ENCODE measurements at places on chromosomes 6 and 20.

- DNase-seq, result no peak
Measured at GRCh38 chr6:135002974-135003703, 51.5 kb downstream of the HBS1L start.

DNA sequence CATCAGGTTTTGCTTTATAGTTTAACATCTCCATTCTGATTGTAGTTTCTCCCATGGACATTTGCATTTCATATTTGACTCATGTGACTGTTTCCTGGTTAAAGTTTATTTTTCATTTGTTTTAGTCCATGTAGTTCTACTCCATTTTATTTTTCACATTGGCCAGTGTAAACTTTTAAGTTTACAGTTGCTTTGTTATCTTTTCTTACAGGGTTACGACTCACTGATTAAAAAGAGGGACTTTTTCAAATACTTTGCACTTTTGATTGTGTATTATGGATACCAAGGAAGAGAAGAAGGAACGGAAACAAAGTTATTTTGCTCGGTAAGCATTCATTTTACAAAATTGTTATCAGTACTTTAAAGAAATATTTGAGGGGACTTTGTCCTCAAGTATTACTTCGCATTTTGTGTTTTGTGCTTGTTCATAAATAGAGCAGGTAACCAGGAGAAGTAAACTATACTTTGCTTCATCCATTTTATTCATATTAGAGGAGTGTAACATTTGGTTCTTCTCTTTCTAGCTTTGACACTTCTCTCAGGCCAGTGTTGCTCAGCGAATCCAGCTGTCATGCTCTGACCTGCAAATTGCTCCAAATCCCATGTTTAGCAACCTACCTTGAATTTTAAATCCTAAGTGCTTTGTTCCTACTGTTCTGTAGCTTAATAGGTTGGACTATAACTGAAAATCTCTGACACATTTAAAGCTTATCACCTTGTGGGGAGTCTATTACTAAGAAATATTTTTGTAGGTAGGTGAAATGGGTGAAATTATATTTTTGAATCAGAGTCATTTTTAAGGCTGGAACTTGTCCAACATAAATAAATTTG is 24.5 kb downstream of the NCOA7 start:
- DNase-seq, result no peak

DNA sequence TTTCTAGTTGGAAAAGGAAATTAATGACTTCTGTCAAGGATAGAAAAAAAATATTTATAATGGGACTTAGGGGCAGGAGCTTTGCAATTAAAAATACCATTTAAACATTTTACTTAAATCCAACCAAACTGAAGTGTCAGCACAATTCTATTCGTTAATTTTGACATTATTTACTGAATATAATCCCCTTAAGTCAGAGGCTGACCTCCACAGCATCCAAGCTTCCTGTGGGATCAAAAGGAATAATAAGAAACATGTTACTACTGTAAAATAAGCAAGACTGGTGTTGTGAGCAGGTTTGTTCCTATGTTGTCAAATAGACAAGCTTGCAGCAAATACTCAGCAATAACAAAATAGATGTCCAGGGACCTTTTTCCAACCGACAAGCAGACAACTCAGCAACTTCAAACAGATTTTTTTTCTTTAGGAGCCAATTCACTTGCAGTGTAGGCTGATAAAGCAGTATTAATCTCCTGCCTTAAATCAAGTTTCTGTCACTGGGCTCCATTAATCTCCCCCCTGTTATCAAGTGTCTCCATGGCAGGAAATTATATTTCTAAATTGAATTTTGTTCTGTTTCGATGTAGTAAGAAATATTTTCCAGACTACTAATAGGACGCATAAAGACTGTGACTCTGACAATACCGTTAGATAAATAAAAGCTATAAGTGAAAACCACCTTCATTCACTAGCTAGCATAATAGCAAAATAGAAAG is 157.4 kb downstream of the HACE1 start:
- no peak for DNase-seq

DNA sequence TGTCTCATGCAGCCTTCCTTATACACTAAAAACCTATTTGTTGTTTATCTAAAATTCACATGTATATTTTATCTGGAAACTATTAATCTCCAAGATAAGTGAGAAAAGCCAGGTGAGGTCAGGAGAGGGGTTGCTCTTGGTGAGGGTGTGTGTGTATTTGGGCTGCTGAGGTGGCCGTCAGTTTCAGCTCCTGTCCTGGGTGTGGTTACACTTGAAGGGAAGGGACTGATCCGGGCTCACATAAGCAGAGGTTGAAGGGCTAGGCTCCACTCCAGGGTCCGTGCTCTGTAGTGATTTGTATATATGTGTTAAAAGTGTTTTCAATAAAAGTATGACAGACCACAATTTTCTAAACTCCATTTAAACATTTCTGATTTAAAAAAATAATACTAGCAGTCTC is 13.5 kb upstream of the SNAI1 start:
- DNase-seq, result no peak

GRCh38 chr6:86535100-86535499 is 402.2 kb upstream of the HTR1E start:
- no peak for DNase-seq

GRCh38 chr20:21796059-21796458 is 90.6 kb downstream of the PAX1 start:
- DNase-seq, result no peak

DNA sequence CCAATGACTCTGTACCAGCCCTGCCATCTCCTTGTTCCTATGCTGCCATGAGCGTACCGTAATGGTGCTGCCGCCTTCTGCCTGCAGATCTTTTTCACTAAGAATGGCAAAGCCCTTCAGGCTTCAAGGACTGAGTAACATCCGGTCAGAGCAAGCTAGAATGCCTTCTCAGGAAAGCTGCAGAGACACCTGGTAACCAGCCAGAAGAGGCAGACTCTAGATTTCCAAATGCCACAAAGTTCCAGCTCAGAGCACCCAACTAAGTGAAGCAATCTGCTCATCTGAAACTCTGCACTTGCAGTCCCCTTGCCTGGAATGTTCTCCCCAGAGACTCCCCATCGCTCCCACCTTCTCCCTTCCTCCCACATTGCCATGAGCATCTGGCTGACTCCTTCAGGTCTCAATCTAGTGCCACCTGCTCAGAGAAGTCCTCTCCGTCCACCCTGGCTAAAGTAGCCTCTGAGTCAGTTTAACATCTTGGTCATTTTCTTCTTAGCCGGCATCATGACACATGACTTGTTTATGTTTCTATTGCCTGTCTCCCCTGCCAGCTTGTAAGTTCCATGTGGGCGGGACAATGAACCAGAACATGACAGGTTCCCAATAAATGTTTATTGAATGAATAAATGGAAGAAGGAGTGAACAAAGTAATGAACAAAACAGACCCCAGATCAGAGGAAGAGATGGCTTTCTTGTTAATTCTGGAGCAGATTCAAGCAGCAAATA is 6.9 kb upstream of the OCSTAMP start:
- no peak for DNase-seq

DNA sequence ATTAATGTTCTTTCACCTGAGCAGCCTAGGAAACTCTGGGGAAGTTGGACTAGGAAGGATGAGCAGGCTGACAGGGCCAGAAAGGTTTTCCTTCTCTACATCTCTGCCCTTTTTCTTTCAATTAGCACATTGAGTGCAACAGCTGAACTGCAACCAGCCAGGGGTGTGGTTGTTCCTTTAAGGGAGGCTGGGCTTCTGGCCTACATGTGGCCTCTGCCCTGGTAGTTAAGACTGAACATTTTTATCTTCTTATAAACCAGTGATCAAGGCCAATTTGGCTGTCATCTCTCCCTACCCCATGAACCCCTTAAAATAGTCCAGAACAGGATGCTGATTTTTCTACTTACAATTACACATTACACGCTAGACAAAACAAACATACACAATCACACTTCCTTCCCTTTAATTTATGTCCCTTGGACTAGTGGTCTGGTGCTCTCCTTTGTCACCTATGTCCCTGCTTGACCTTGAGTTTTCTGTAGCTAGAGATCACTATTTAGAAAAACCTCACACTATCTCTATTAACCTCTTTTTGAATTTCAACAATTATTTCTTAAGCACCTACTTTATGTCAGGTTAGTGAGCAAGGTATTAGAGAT is 60.3 kb downstream of the RNF217 start:
- no peak for DNase-seq

DNA sequence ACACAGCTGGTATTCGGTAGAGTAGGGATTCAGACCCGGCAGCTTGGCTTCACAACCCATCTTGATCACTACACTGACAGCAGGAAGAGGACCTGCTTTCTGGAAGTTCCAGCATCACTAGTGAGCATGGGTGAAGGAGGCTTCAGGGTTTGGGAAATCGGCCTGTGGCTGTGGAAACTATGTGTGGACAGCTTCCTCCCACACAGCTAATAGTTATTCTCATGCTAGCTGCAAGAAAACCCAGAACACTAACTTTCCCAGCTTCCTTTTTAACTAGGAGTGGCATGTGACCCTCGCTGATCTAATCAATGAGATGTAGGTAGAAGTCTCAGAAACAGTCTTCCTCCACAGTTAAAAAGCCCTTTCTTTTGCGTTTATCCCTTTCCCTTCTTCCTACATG is 36.3 kb upstream of the SIRPA start:
- DNase-seq, result no peak

GRCh38 chr20:25129908-25130307 is 48.0 kb upstream of the VSX1 start:
- no peak for DNase-seq

DNA sequence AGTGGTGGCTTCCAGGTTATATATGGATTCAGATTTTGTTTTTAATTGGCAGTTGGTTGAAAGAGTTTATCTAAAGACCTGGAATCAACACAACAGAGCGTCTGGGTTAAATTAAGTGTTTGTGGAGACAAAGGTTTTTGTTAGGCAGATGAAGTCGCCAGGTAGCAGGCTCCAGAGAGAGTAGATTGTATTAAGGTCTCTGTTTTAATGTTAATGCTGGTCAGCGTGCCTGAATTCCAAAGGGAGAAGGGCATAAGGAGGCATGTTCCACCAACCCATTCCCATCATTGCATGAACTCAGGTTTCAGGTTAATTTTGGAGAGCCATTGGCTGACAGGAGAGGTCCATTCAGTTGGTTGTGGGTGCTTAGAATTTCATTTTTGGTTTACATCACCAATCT is 744.1 kb upstream of the GJE1 start:
- DNase-seq, result no peak

GRCh38 chr20:63009045-63009961 is 2.5 kb upstream of the BHLHE23 start:
- DNase-seq, result peak; percentile 86

GRCh38 chr6:52326540-52327364 is 35.2 kb upstream of the PAQR8 start:
- DNase-seq, result no peak

DNA sequence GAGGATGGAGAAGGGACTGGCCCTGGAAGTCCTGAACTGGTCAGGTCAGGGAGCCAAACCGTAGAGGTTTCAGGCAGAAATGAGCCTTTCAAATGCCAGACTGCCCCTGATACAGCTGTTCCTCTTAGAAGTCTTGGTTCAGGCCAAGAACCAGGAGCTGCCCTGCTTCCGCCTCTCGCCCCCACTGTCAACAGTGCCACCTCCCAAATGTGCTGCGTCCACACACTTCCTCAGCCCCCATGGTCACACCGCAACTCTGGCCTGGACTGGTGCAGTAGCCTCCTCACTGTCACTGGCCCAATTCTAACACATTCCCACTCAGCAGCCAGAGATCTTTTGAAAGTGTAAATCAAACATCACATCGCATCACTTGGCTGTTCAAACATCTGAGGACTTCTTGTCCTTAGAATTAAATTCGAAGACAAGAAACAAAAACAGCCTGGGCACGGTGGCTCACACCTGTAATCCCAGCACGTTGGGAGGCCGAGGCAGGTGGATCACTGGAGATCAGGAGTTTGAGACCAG is 69.7 kb downstream of the STK35 start:
- no peak for DNase-seq

- no peak for DNase-seq
Measured at GRCh38 chr6:105568142-105568541, 165.3 kb upstream of the PREP start.

- no peak for DNase-seq
Measured at GRCh38 chr6:14086701-14087100, 30.9 kb upstream of the CD83 start.

DNA sequence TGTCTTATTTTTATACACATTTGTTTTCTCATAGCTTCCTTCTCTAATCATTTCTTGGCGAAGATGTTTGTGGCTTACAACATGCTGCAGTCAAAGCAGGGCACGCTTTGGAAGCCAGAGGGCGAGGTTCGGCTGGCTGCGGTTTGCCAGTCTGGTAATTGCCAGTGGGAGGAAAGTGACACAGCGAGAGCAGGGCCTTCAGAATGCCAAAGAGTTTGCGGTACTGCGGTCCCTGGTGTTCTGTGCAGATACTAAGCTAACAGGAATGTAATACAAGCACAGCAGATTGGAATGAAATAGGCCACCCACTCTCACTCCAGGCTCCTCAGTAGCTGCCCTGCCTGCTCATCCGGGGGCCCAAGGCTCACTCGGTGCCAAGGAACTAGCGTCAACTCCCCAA is 58.7 kb upstream of the TGM3 start:
- DNase-seq, result peak; percentile 72

DNA sequence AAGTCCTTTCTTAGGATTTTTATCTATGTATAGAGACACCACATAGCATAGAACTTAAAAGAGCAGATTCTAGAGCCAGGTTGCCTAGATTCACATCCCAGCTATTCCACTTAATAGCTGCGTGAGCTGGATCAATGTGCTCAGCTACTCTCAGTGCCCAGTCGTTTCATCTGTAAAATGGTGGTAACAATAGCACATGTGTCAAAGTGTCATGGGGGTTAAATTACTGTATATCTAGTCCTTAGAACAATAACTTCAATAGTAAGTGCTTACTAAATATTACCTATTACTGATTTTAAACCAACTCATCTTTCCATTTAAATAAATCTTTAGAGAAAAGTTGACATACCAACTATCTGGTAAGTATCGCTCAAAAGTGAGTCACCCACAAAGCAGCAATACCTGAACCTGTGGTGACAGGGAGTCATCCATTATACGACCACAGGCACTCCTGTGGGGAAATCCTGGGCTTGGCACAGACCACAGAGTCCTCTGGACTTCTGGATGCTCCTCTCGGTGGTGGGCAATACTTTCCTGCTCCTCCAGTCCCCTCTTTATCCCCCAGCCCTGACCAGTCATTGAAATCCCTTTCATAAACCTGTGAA is 154.8 kb downstream of the PDSS2 start:
- DNase-seq, result no peak

DNA sequence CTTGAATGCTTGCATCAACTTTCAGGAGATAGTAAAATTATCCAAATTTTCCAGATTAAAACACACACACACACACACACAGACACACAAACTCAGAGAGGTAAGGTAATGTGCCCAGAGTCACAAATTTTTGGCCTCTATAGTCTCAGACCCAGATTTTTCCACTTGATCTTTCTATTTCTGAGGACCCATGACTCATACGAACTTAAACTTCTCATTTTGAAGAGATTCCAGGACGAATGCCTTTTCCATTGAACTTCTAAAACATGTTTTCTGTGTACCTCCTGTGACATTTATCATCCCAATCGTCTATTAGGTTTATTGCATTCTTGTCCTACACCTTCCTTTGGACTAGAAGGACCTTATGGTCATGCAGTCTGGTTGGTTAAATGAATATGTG is 172.9 kb upstream of the COL21A1 start:
- DNase-seq, result no peak

Data from femur (tissue), 1 donor.